ENCODE measurements at places on chromosomes 12 and 14.

GRCh38 chr12:94553130-94553519 is 93.5 kb upstream of the CEP83 start:
- DNase-seq = peak; percentile 21

DNA sequence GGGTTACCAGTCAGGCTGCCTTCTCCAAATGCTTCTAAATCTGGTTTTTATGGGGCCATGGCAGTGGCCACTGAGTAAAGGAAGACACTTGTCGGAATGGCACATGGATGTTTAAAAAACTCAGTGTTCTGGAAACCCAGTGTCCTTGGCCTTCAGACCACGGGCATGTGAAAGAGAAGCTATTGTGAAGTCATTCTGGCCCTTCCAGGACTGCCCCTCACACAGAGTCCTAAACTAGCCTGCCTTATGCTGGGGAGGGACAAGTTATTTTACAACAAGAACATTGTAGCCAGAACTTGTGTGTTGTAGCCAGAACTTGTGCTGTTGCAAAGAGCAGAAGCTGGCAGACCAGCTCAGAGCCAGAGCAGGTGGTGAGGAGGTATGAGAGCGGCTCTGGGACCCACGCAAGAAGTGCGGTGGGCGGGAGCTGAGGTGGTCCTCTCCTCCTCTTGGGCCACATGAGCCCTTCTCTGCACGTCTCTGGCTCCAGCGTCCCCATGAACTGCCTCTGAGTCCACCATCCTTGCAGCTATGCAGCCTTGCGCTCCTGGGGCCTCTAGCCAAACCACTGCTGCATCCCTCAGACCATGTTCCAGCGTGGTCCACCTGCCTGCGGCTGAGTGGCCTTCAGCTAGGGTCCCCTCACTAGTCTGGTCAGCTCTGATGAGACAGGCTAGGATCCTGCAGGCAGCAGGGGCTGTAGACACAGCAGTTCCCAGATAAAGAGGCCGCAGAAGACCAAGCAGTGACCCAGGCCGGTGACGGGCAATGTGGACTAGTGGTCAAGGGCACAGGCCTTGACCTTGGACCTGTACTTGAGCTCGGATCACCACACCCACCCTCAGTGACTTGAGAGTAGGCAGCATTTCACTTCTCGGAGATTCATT is 32.5 kb downstream of the MMAB start:
- no peak for DNase-seq

GRCh38 chr12:32801269-32801980 is 45.7 kb upstream of the YARS2 start:
- DNase-seq = no peak

GRCh38 chr12:2451025-2451424 is 343.7 kb upstream of the FKBP4 start:
- peak; percentile 45 for DNase-seq

DNA sequence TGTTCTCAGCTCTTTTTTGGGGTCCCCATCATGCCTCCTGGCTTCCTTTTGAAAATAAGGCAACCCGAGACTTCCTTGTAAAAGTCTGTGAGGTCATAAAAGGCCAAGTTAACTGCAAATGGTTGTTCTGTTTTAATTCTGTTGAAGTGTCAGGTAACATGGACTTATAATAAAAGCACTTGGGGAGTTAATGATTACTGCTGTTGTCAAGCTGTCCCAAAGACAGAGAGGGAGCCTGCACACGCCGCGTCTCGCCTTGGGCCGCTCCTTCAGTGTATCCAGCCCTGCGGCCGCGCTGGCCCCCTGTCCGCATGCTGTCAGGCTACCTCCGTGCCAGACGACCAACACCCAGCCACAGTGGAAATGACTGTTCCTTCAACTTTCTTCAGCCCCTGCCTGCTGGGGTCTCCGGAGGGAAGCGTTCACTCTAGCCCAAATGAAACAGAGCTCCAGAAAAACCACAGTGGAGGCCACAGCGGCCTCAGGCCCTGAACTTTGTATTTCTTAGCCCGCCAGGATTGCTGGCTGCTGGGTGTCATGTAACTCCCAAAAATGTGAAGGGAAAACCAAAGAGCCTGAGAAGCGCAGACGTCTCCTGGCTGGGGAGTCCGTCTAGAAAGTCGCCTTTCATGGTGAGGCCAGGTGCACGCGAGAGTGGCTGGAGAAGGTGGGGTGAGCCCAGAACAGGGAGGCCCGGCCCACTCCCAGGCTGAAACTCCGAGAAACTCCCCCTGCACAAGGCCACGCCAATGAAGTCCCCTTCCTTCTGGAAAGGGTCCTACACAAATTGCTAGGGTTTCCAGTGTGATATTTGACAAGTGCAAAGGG is 189.1 kb downstream of the ZFP36L1 start:
- DNase-seq = no peak

DNA sequence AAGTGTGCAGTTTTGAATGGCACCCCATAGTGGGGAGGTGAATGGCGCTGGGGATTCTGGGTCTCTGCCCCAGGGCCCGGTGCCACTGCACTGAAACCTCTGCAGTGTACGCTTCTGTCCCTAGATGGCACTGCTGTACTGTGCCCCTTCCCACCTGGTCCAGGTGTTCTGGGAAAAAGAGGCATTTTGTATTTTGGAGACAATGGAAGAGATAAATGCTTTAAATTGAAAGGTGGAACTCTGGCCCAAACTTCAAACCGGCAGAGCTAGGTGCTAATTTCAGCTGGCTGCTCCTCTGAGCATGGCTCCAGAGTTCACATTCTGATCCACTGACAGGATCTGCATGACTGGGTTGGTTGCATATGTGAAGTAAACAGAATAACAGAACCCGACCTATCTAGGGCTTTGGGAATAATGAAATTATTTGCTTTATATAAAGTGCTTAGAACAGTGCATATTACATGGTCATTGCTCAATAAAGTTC is 52.2 kb downstream of the KRT80 start:
- no peak for DNase-seq

GRCh38 chr14:77108753-77109152 is 10.7 kb downstream of the CIPC start:
- no peak for DNase-seq

DNA sequence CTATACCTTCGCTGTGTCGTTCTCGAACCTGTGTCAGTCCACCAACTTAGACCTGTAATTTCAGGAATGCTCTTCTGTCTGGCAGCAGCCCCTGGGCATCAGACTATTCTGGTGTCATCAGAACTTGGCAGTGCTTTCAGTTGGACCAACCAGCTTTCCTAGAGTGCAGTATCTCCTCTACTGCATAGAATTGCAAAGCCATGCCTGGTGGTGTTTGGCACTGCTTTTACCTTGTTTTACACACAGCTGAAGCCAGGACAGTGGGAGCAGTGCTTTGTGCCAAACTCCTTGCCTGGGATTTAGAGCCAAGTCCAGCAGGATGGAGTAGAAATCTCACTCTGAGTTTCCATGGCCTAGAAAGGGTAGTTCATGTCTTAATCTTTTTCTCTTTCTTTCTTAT is 1.5 kb downstream of the FLVCR2 start:
- no peak for DNase-seq

GRCh38 chr12:25714198-25714984 is 161.3 kb upstream of the LMNTD1 start:
- DNase-seq = no peak

DNA sequence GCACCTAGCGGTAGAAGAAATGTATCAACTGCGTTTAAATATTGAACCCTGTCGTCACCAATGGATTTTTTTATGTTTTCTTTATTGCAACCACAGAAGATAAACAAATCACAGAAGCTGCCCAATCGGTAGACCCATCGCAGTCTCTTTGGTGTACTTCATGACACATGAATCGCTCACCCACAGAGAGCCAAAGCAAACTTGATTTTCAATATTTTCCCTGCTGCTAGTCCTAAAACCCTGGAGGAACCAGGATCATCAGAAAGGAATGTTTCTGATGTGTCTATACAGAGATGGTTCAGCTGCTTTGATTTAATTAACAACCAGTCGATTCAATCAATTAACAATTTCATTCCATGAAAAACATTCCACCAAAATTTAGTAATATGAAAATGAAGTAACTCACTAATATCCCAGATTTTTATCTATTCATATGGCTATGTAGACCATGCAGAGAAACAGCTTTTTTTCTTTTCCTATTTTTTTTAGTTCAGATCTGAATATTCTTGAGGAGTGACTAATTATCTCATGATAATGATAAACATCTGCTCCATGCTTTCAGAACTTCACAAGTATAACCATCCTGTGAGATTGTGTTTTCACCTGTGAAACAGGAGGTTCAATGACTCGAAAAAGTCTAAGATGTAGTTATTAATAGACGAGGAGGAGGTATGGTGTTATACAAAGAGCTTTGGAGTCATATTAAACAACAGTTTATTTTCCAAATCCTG is 46.1 kb downstream of the DIO2 start:
- DNase-seq = peak; percentile 39

DNA sequence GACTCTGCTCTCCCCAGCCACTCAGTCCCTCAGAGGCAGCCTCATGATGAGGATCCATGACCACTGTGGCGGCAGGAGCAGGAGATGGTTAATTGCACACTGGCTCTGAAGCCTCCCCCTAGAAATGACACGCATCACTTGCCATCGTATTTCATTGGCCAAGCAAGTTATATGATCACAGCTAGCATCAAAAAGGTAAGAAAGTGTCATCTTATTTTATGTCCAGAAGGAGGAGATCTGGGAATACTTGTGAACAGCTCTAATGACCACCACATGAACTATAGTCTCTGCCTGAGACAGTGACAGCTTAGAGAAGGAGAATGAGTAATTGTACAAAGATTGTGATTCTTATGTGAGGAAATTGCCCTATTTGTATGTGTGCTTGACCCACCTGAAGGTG is 363.4 kb downstream of the NUAK1 start:
- DNase-seq = peak; percentile 74

- DNase-seq = peak; percentile 79
Measured at GRCh38 chr14:102096569-102097188, 9.8 kb upstream of the HSP90AA1 start.

GRCh38 chr12:85299053-85299452 is 19.0 kb downstream of the ALX1 start:
- DNase-seq = no peak

DNA sequence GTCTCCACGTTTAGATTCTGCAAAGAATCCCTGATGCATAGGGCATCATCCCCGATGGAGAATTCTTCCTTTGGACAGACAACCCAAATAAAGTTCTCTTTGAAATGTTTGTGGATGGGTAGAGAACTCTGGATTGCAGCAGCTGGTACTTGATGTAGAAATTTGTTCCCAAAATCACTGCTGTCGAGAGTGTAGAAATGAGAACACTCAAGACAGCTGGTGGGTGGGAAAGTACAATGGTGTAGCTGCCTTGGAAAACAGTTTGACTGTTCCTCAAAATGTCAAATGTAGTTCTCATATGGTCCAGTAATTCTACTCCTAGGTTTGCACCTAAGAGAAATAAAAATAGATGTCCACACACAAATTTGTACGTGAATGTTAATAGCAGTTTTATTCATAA is 671.5 kb upstream of the TMEM132C start:
- DNase-seq = no peak

GRCh38 chr14:22155571-22155970 is 433.5 kb downstream of the DAD1 start:
- no peak for DNase-seq

DNA sequence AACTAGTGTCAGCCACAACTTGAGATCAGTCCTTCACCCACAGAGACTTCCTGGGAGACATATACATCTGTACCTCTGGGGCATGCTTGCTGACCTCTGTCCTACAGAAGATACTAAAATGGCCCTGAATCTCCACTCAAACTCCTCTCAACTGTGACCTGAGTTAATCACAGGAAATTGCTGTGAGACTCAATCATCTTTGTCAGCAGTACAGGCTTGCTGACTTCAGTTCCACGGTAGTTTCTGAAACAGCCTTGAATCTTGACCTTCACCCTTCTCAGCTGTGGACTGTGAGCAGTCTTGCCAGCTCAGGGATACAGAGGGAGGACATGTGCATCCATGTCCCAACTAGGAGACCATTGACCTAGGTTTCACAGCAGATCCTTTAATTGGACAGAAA is 1.4 kb upstream of the KLRC1 start:
- no peak for DNase-seq

- DNase-seq = no peak
Measured at GRCh38 chr12:26080911-26081310, 43.9 kb downstream of the BHLHE41 start.

GRCh38 chr12:31037931-31038330 is 35.7 kb upstream of the DDX11 start:
- DNase-seq = no peak

Measured in fibroblast of skin of abdomen (primary cell).